NCI-H1417 (cell line): ENCODE measurements at places on chromosomes 3 and 15.

DNA sequence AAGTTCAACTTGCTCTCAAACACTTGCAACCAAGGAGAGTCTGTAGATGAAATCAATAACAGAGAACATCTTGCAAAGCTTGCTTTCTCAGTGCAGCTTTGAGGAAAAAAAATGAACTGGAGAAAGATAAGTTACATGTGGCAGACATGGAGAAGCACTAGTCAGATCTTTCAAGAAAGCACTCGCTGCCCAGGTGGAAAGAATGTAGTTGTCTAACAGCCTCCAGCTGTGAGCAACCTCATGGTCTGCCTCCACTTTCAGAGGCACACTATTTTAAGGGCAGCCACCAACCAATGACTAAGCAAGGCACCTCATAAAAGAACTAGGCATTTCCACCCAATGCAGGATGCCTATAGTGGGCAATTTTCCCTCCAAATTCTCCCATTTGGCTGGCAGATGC is 125.4 kb upstream of the CPNE4 start:
- no peak for DNase-seq

DNA sequence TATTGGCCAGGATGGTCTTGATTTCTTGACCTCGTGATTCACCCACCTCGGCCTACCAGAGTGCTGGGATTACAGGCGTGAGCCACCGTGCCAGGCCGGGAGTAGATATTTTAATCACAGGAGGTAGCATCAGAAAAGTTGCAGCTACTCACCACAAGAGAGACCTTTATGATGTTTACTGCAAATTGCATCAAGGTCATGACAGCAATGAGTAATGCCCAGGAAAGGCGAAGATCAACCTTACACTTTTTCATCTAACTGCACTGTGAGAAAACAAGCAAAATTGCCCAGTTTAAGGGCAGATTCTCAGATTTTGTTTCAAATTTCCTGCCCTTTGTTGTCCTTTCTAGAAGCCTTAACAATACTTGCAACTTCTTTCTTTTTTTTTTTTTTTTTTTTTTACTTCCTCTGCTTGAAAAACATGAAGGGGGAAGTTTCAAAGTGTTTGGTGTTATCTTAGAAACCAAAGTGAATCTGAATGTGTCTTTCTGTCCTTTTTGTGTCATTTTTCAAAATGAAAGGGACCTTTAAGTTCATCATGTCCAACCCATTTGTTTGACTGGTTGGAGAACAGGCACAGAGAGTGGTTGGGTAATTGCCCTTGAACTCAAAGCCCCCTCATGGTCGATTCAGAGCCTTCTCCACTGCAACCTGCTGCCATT is 25.0 kb downstream of the TGFBR2 start:
- no peak for DNase-seq

- DNase-seq = no peak
Measured at GRCh38 chr15:45114751-45115085, 592 bp downstream of the DUOXA2 start.

- DNase-seq = no peak
Measured at GRCh38 chr3:105836533-105836932, 32.3 kb downstream of the CBLB start.

GRCh38 chr15:98111806-98112205 is 151.3 kb downstream of the ARRDC4 start:
- DNase-seq = no peak

GRCh38 chr3:71722693-71723092 is 2.5 kb downstream of the EIF4E3 start:
- DNase-seq = no peak

DNA sequence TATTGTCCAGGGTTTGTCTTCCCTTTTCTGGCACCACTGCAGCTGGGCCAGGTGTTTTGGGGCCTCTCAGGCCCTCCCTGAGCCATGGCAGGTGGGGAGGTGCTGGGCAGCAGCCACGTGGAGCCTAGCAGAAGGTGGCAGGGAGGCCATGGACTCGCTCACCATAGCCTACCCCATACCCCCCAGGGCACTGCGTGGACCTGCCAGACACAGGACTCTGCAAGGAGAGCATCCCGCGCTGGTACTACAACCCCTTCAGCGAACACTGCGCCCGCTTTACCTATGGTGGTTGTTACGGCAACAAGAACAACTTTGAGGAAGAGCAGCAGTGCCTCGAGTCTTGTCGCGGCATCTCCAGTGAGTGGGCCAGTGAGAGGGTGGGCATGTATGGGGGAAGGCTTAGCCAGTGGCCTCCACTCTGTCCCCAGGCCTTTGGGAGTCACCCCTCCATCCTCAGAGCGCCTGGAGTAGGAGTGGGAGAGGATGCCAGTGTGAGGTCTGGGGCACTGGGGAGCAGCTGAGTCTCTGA is 11.9 kb downstream of the SPINT1 start:
- no peak for DNase-seq

DNA sequence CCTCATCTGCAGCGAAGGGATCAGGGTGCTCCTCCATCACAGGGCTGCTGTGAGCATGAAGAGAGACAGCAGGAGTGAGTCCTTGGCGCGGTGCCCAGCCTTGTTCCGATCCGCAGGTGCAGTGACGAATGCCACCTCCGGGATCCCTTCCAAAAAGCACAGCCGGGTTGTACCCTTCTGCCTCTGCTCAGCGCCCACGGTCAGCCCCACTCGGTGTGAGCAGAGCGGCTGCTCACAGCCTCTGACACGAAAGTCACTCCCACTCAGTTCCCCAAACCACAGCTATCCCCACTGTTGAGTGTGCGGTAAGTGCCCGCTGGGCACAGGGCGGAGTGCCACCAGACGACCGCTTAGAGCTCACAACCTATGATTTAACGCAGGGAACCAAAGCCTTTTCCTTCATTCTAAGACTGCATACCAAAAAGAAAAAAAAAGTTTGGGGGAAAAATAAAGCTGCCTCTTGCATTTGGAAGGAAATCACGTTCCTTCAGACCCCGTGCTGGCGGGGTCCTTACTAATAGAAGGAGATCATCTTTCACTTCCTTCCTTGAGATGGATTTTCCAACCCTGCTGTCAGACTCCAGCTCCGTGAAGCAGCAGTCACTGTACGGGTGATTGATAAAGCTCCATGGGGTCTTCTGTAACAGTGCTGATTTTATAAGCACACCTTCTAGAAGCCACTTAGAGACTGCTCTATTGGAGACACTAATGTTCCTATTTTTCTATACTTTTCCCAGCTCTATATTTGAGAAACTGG is 34.7 kb upstream of the TUBGCP5 start:
- peak; percentile 79 for DNase-seq

DNA sequence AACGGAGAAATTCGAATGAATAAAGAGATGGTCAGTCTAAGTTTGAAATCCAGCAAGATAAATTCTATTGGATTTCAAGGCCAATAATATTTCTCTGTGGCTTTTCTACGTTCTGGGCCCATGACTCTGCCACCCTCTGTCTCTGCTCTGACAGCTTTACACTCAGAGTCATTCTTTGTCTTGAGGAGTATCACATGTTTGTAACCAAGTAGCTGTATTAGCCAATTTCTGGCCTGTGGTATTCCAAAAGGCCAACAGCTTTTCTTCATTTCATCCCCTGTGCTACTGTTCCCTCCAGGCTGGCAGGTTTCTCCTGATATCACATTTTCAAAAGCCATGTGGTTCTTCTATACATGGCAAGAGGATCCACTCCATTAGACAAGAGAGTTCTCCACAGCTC is 324.1 kb upstream of the CNTN4 start:
- no peak for DNase-seq

DNA sequence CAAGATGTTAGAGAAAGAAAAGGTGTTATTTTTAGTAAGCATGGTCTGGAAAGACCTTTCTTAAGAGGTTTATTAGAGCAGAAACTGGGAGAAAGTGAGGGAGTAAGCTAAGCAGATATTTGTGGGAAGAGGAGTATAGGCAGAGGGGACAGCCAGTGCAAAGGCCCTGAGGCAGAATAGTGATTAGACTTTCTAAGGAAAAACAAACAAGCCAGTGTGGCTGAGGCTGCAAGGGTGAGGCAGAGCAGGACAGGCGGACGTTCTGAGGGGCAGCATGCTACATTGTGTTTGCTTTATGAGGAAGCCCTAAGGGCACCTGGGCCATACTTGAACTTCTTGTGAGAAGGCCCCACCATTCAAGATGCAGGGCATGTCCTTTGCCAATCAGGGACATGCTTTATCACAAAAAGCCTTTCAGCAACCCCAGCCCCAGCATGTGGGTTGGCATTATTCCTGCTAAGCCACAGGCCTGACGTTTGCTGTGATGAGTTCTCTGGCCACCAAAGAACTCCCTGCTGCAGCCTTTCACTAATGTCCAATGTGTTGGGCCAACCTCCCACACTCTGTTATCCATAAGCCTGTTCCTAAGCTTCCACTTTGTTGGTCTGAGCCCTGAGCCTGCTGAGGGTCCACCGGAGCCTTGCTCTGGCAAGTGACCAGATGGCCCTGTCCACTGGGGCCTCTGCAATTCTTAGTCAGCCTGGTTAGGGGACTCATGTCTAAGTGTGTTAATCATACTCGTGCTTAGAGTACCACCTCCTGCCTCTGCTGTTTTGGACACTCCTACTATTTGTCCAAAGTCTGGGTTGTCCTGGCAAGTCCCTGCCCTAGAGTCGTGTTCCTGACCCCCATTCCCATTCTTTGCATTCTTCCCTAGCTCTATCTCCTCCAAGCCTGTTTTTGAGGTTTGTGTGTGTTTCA is 209.9 kb upstream of the CTNNB1 start:
- DNase-seq = no peak

DNA sequence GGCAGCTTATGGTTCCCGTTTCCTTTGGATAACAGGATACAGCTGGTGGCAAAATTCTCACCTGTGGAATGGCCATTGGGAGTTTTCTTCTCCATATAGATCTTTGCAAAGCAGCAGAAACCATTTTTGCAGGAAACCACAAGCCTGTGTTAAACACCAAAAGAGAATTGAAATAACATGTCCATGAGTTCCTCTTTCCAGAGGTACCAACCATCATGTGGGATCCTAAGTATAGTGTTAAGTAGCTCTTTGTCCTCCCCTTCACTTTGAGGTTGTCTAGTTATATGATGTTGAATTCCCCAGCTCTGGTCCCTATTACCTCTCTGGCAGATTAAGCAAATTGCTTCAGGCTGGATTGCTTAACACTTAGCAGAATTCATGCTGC is 94.9 kb downstream of the AKAP13 start:
- no peak for DNase-seq
